ENCODE measurements at places on chromosomes 3 and 15.
A peak's percentile ranks its signal among the peaks of the same experiment; 100 is the strongest.

DNA sequence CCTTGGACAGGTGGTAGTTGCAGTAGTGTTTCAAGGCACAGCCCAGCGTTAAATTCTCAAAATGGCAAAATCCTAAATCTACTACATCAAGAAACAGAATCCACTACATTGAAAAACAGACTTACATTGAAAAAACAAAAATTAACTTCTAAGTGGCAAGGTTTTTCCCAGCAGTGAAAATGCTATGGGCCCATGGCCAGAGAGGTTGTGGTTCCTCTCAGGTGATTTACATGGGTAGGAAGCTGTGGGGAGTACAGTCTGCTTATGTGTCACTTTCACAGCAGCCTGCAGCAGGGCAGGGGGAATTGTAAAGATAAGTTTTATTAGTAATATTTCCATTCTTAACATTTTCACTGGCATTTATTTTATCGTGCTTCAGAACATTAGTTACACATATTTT is 24.9 kb downstream of the TTC14 start:
- DNase-seq = peak; percentile 20

- no peak for DNase-seq
Observed at GRCh38 chr3:126927846-126928245, 55.1 kb upstream of the PLXNA1 start.

DNA sequence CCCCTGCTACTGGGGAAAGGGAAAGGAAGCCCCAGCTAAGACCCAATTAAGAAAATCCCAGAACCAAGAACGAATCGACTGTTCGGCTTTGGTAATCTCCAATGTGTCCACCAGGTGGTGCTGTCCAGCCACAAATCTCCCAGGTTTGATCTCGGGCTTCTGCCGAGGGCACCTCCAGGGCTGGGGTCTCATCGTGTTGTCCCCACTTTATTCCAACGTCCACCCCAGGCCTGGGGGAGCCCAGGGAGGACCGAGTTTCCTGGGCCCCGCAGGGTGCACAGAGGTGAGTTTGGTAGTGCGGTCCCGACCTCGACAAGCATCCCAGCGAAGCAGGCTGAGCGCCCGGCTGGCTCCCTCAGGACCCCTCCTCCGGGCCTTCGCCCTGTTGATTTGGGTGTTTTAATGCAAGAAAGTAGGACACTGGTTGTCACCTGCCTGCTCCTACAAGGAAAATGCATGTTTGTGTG is 185.1 kb downstream of the GOLGA6L6 start:
- peak; percentile 57 for DNase-seq

DNA sequence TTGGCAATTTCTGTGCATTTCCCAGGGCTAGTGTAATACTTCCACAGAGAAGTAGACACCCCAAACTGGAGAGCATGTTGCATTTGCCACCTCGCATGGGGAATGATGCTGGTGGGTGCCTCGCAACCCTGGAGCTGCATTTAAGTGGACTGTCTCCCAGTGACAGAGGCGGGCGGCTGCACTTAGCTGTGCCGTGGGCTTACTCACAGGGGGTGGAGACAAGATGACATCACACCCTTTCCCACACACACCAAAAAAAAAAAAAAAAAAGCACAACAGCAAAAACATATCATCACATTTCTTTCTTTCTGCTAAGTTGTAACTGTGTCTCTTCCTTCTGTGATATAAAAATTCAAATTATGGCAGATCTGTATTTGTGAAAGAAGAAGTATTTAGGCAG is at the start of gene ABI3BP:
Gene ABI3BP (minus strand): TSS at position 113 of the 400 bp plus-strand sequence. CDS start 37 bp downstream, at position 76.
- no peak for DNase-seq

DNA sequence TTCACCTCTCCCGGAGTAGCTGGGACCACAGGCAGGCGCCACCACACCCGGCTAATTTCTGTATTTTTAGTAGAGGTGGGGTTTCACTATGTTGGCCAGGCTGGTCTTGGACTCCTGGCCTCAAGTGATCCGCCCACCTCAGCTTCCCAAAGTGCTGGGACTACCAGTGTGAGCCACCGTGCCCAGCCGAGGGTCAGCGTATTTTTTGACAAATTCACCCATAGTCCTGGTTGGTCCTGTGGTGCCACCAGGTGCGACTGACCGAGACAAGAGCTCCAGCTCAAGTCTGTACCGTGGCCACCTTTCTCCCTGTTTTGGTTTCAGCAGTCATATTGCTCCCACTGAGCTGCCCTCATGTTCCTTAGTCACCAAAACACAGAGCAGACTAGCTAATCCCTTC is 8.8 kb downstream of the SLC51A start:
- DNase-seq = no peak

GRCh38 chr15:42090370-42090769 is 4.0 kb downstream of the PLA2G4D start:
- DNase-seq = no peak

- DNase-seq = no peak
Observed at GRCh38 chr3:196914866-196915265, 27.5 kb downstream of the NCBP2 start.

GRCh38 chr15:78695854-78696253 is 54.8 kb upstream of the CHRNB4 start:
- DNase-seq = no peak

GRCh38 chr15:60682115-60682514 is 203.2 kb upstream of the ICE2 start:
- DNase-seq = no peak

GRCh38 chr15:35986191-35986721 is 440.3 kb upstream of the DPH6 start:
- DNase-seq = no peak

DNA sequence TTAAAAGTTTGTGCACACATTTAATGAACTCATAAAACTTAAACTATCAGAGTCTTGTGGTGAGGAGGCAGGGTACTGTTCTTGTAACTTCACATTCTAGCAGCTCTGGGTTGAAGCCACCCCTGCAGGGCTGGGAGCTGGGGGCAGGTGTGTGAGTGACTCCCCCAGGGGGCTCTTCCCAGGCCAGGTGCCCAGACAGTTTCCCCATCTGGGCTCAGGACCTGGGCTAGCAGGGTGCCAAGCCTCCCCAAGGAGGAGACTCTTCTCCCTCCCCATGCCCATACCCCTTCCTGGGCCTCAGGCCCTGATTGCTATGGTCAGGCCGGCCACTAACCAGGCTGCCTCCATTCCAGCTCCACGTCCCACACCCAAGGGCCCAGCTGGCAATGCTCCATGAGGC is 22.0 kb upstream of the CHCHD6 start:
- DNase-seq = no peak

GRCh38 chr3:167609156-167609555 is 44.6 kb downstream of the WDR49 start:
- no peak for DNase-seq

GRCh38 chr3:106860182-106860581 is 517.1 kb upstream of the CCDC54 start:
- no peak for DNase-seq

- no peak for DNase-seq
Observed at GRCh38 chr15:41284427-41285177, 47.8 kb downstream of the OIP5 start.

DNA sequence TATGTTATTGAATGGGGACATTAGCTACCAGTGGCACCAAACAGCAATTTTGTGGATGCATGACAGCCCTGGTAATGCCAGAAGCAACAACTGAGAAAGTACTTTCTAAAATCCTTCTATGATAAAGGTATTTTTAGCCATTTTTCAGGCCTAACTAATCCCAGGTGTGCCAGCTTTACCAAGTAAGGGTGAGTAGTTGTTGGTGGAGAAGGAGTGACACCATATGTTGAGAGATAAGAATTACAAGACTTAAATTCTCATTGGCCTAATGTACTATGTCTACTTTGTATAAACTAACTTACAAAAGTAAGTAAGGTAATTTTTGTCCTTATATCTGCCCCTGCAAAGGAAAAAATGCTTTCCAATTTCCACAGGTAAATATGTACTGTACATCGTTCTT is 4.1 kb upstream of the COX17 start:
- DNase-seq = no peak

GRCh38 chr3:17075907-17076306 is 191.2 kb downstream of the PLCL2 start:
- DNase-seq = no peak
